Regular cardiac myocyte (primary cell): ENCODE measurements at places on chromosomes 2 and 18. TPM values are rescaled to one million over a fixed set of nuclear protein-coding genes. Genes with fewer than 3 reads are reported as not detected.

ANKRD62 gene
- under 0.01 TPM in 1 of 2 replicates, not detected in the other for total RNA-seq

RND3 gene
- total RNA-seq = 284 and 750 TPM in 2 replicates

CRACDL gene
- total RNA-seq = under 0.01 TPM in 1 of 2 replicates, not detected in the other

FBXO41 gene
- 0.38 and 1.1 TPM in 2 replicates for total RNA-seq

CD8B gene
- not detected in 2 replicates for total RNA-seq
